ENCODE measurements at places on chromosomes 5 and 9. TPM values are rescaled to one million over a fixed set of nuclear protein-coding genes. Genes with fewer than 3 reads are reported as not detected.

Gene CTXN3
- not detected for total RNA-seq

Gene IL13
- total RNA-seq: not detected

Gene DNAI1
- 0.03 TPM for total RNA-seq

Gene TLX3
- not detected for total RNA-seq

Gene CD180
- not detected for total RNA-seq

Gene MSMP
- total RNA-seq: 0.43 TPM

Gene DBH
- not detected for total RNA-seq

Gene SHROOM1
- total RNA-seq: 7.0 TPM

Gene PCDHB13
- 0.59 TPM for total RNA-seq

Gene RAD23B
- total RNA-seq: 98.4 TPM

Gene KIF4B
- under 0.01 TPM for total RNA-seq

Gene PTBP3
- total RNA-seq: 25.3 TPM

Gene RCL1
- total RNA-seq: 15.2 TPM

Gene SHC3
- total RNA-seq: 57.2 TPM

Gene IL5
- total RNA-seq: not detected

Gene FBXL7
- total RNA-seq: 6.3 TPM

Gene CCNJL
- total RNA-seq: 1.4 TPM

Gene GARIN3
- total RNA-seq: not detected

Gene DMGDH
- 1.9 TPM for total RNA-seq

Gene SARDH
- 5.0 TPM for total RNA-seq

Gene BTNL9
- not detected for total RNA-seq

Gene PIGO
- total RNA-seq: 18.8 TPM

Gene PCDH12
- 0.46 TPM for total RNA-seq
